CD4-positive, alpha-beta memory T cell (primary cell): ENCODE measurements at places on chromosomes 5 and 9. TPM values are rescaled to one million over a fixed set of nuclear protein-coding genes. Genes with fewer than 3 reads are reported as not detected.

Gene CTNND2
- not detected for polyA plus RNA-seq

DNA sequence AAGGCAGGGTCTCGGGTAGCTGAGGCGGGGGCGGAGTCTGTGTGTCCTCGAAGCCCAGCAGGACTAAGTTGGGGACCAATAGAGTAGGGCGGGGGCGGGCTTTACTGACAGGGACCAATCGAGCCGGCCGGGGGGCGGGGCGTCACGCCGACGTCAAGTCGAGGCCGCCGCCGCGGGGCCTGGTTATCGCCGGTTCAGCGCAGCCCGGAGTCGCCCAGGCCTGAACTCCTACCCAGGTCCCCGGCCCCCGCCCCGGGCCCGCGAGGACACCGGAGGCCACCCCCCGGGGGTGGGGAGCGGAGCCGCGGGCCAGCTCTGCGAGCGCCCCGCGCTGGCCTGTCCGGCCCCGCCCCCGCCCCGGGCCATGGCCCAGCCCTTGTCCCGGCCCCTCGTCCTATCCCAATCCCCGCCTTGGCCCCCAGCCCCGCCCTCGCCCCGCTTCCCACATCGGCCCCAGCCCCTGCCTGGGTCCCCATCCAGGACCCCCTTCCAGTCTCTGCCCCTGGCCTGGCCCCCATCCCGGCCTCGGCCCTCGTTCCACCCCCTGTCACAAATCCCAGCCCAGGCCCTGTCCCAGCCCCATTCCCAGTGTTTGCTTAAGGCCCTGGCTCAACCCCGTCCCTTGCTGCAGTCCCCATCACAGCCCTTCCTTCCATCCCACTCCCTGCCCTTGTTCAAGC, at the start of gene TMEM8B:
TMEM8B (plus strand) TSS at position 145 of the 680 bp plus-strand sequence; CDS start at position 365, 220 bp downstream.
- DNase-seq: peak; percentile 88

Gene IL6ST
- polyA plus RNA-seq: 26.3 TPM

DNA sequence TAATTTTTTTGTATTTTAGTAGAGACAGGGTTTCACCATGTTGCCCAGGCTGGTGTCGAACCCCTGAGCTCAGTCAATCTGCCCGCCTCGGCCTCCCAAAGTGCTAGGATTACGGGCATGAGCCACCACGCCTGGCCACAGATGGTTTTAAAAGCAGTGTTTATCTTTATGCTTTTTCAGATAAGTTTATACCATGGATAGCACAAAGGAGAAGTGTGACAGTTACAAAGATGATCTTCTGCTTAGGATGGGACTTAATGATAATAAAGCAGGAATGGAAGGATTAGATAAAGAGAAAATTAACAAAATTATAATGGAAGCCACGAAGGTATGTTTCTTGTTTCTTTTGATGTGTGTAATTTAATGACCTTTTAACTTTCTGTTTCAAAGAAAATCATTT, 35.1 kb downstream of the POLK start:
- DNase-seq: no peak

Gene SLC34A3
- not detected for polyA plus RNA-seq

DNA sequence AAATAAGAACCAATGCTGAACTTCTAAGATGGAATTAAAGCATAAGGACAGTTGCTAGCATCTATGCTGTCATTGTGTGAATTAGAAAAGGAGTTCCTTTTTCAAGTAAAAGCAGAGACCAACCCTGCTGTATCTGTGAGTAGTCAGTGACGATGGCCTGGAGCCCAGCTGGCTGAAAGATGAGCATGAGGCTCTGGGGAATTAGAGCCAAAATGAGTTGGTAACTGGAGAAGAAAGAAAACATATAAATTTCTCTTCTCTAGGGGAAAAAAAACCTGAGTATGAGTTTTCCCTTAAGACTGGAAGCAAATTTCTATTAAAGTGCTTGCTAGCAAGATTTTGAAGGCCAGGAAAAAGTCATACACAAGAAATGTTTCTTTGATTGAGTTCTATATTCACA, 1.6 kb upstream of the SPZ1 start:
- DNase-seq: no peak

Gene EEIG1
- polyA plus RNA-seq: 95.4 TPM

- no peak for DNase-seq
Measured at GRCh38 chr5:142011572-142012185, 1.1 kb downstream of the GNPDA1 start.

DNA sequence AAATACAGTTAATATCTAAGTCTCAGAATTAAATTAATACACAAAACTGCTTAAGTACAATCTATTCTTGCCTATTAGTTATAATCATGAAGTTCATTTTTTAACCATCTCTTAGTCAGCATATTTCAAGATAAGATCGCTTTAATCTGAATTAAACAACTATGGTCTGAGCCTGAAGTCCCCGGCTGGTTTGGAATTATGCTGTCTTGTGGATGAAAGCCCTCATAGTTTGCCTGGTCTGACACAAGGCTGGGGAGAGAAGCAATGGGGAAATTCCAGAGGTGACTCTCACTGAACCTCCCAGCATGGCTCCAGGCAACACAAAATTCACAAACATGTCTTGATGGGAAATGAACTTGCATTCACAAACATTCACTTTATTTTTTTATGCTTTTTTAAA, 28.0 kb upstream of the GRAMD2B start:
- no peak for DNase-seq

Gene BARHL1
- not detected for polyA plus RNA-seq

GRCh38 chr5:51345106-51345505, 38.1 kb upstream of the ISL1 start:
- no peak for DNase-seq

Gene TMEM215
- polyA plus RNA-seq: not detected

Gene GDA
- not detected for polyA plus RNA-seq

DNA sequence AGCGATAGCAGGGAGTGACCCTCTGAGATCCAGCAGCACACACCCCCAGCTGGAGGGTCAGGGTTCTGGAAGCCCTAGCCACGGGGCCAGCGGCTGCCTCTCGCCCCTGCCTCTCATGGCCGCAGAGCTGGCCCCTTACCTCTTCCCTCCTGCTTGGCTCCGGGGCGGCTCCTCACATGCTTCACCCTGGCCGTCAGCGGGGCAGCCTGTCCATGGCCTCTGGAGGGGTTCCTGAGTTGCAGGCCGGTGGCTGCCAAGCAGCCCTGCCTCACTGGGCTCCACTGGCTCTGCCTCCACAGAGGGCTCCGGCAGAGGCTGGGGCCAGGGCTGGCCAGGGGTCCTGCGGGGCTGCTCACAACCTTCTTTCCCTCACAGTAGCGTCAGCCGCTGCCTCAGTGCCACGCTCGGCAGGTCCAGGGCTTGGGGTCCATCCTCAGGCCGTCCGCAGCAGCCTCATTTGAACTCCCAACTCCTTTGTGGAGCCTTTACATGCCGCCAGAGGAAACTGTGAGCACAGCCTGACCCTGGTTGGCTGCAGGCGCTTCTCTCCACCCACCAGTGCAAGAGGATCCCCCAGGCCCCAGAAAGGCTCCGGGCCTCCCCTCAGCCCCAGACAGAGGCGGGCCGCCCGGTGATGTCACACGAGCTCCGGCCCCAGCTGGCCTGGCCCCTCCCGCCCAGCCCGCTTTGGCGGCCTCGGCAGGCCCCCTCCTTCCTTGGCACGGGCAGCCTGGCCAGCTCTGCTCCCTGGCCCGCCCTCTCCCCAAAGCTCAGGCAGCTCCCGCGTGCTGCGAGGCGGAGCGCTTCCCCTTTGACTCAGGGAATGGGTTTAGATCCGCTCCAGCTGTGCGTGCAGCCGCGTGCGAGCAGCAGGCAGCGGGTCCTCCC, at the start of gene ANGPTL2:
ANGPTL2 (minus strand) TSS at position 460 of the 888 bp plus-strand sequence. CDS start 13,904 bp downstream, outside the sequence.
- no peak for DNase-seq

DNA sequence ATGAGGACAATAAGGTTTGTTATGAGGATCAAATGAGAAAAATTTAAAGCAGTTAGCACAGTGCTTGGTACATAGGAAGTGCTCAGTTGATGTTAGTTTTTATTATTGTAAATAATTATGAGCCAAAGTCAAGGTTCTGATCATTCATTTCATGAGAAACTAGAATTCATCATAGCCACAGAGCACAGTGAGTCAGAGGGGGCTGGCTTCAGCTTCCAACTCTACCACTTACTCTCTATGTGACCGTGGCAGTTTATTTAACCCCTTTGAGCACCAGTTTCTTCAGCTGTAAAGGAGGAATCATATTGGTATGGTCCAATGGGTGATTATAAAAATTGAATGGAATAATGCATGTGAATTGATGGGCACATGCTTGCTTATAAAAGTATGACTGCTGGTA, 39.4 kb downstream of the KLHL3 start:
- DNase-seq: no peak

GRCh38 chr5:18102733-18103132, 468.5 kb downstream of the TAF11L14 start:
- DNase-seq: no peak

Gene FOXD4L4
- not detected for polyA plus RNA-seq

DNA sequence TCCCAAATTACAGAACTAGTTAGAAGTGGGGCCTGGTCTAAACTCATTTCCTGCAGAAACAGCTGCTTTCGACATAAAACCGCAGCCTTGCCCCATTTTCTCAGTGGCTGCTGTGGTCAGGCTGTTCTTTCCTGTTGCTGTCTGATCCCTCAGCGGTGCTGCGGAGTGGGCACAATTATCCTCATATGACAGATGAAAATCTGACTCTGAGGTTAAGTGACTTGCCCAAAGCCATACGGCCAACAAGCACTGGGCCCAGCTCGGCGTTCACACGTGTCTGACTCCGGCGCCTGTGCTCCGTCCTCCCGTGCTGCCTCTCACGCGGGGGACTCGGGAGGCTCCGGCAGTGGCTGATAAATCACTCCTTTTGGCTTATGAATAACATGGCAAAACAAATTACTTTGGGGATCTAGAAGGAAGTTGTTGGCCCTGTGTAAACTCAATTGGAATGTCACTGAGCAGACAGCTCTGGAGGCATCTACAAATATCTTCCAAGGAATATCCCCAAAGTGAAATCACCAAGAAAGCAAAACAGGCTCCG, 142.6 kb upstream of the LMX1B start:
- peak; percentile 82 for DNase-seq

Gene GTF3C5
- 33.5 TPM for polyA plus RNA-seq

DNA sequence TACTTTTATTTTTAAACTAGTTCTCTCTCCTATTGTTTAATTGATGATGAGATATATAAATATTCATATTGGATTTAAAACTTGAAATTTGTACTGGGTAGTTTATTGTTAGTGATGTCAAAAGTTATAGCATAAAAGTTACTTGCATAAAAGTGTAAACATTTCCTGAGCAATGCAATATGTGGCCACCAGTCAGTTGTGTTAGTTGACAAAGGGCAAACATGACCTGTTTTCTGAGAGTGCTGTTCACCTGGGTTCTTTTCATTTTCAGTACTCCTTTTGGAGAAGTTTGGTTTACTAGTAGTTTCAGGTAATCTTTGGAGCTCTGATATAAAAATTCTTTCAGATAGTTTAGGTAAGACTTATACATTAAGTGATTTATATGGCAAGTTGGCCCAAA, 69.4 kb downstream of the COMMD10 start:
- no peak for DNase-seq

Gene SLC22A4
- polyA plus RNA-seq: not detected

Gene SARDH
- polyA plus RNA-seq: 4.1 TPM

GRCh38 chr5:143554187-143554717, 150.8 kb upstream of the NR3C1 start:
- DNase-seq: no peak

- DNase-seq: no peak
Measured at GRCh38 chr5:9820691-9821449, 190.7 kb upstream of the TAS2R1 start.

Gene KIF20A
- polyA plus RNA-seq: not detected

DNA sequence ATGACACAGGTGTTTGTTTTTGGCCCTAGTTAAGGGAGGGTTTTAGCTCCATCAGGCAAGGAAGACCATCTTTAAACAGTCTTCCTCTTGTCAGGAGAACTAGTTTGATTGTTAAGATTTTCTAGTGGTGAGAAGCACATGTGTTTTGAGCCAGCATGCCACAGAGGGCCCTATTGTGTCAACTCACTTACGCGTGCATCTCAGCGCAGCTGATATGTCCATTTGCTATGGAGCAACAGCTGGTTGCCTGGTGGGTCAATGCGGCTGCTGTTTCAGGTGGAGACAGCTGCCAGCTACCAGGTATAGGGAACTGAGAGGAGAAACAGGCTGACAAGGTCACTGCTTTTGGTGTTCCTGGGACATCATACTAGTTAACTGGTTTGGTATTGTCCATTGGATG, 100.5 kb upstream of the PRRC1 start:
- DNase-seq: no peak

GRCh38 chr9:6417186-6417585, 4.2 kb downstream of the UHRF2 start:
- no peak for DNase-seq

Gene KCNMB1
- polyA plus RNA-seq: not detected

DNA sequence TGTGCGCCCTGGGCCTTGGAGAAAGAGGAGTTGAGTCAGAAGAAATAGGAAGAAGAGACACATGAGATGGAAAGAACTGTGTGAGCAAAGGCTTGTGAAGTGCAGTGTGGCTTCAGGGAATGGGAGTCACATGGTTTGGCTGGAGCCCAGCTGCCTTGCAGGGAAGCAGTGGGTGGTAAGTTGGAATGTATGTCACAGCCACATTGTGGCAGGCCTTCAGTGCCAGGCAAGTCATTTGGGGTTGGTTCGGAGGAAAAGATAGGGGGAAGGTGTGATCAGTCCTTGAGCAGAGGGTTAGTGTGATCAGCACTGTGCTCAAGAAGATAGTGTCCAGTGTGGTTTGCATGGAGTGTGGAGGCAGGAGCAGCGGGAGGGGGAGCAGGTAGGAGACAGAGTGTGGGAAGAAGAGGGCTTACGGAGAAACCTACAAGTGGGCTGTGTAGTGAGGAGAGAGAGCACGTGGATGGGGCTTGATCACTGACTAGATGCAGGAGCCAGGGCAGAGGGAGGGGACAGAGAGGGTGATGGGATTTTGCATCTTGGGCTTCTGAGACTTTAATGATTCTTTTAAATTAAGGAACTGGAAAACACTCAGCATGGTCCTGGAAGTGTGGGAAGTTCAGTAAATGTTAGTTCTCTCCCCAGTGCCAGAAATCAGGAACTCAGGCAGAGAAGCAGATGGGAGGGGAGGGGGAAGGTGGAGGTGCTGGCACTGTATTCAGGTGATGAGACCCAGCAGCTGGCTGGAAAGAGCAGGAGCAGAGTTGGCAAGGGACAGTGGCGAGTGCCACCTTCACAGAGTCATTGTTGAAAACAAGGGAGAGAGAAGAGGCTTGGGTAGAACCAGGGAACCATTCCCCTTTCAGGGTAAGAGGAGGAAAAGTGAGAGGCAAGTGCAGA, 46.6 kb downstream of the ARHGAP26 start:
- no peak for DNase-seq

Gene ARL14EPL
- not detected for polyA plus RNA-seq

DNA sequence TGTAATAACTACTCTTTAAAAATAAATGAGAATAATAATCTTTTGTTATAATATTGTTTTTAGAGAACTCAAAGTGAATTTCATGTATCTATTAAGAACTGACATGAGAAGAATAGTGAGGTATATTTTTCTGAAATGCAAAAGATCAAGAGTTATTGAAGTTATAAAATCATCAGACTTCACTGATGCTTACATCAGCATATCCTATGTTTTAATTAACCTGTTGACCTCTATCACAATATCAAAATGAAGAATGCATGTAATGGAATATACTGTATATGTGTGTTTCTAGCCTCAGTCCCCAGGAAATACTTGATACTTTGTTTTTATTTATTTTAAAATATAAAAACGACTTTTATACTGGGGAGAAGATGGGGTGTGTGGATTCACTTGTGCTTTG, 533.1 kb downstream of the KCTD16 start:
- DNase-seq: no peak

GRCh38 chr5:74241751-74242140, 398.8 kb downstream of the ENC1 start:
- DNase-seq: no peak
